ENCODE measurements at places on chromosomes 12 and 14.

GRCh38 chr12:45725631-45726602, 3.6 kb upstream of the ARID2 start:
- peak; percentile 31 for DNase-seq

- DNase-seq: no peak
These were observed 390.3 kb downstream of the TMTC2 start for GRCh38 chr12:83077041-83077440.

GRCh38 chr14:44653641-44654040, 146.6 kb upstream of the FSCB start:
- no peak for DNase-seq

DNA sequence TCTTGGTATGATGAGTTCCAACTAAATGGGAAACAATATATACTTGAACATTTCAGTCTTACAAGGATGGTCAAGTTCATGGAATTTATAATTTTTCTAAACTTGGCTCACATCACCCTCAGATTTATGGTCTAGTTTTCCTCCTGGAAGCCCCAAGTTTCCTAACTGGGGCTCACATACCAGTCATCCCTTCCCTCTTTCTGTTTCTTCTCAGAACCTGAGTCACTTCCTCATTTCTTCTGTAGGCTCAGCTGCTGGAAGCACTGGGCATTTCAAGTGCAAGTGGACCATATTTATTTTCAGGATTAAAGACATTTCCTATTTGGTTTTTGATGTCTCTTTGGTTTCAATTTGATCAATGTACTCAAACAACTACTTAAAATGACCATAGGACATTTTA, 55.4 kb downstream of the GRIP1 start:
- DNase-seq: peak; percentile 33

GRCh38 chr14:67551940-67552339, 18.9 kb downstream of the PLEKHH1 start:
- DNase-seq: no peak

GRCh38 chr12:102023343-102023930, 38.4 kb downstream of the WASHC3 start:
- peak; percentile 74 for DNase-seq

DNA sequence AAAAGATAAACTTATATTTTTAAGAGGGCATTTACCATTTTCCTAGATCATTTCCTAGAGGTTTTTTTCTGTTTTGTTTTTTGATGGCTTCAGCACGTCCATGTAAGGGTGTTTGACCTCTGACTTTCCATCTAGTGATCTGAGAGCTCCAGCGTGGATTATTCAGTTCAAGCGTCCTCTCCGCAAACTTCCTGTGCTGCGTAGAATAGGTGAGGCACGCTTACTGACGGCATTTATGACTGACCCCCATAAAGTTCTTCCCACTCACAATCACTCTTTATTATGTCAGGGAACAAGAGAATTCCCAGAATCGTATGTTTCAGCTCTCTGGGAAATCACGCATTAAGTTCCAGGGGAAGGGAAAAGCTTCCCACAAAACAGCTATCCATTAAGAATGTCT, 16.4 kb downstream of the CCDC92 start:
- DNase-seq: no peak

- DNase-seq: no peak
These were observed 103.2 kb downstream of the TSPAN8 start for GRCh38 chr12:71054551-71054950.

- no peak for DNase-seq
These were observed 2.9 kb upstream of the EPYC start for GRCh38 chr12:91007531-91008290.

- no peak for DNase-seq
These were observed 127.1 kb downstream of the FIGNL2 start for GRCh38 chr12:51721282-51721940.

GRCh38 chr12:103929784-103930033, 501 bp upstream of the HSP90B1 start:
- no peak for DNase-seq

DNA sequence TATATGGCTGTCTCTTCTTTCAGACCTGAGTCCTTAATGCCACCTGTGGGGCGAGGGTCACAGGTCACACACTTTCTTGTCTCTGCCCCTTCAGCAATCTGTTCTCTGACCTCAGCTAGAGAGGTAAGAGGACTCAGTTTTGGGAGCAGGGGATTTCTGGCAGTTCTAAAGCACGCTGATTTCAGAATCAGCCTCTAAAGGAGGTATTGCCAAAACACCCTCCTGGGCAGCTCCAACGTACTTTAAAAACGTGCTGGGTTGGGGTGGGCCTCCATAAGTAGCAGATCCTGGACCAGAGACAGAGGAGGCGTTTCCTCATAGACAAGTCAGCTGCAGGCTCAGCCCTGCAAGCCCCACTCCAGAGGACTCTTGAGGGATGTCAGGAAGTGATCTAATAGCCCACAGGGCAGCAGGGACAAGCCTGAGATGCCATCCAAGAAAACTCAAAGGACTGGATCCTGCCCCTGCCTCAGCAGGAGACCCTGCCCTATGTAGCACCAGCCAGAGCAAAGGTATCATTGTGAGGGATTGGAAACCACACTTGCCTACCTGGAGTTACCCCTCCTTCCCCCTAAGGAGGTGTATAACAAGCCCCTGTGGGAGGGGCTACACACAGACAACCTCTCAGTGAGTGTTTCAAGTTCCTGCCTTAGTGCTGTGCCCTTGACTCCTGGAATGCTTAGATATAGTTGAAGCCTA, 8.5 kb downstream of the CTDSP2 start:
- peak; percentile 68 for DNase-seq

DNA sequence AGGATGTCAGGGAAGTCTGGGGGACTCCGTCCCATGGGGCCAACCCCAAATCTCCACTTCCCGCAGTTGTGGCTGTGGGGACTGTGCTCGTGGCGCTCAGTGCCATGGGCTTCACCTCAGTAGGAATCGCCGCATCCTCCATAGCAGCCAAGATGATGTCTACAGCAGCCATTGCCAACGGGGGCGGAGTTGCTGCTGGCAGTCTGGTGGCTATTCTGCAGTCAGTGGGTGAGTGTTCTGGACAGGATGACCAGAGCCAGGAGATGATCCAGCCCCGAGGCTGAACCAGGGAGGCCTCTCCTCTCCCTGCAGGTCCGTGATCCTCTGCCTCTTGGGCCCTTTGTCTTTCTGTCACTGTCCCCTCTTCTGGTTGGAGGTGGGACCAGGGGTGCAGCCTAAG, 8.8 kb upstream of the IFI27 start:
- no peak for DNase-seq

GRCh38 chr12:26818201-26818600, 14.8 kb downstream of the ITPR2 start:
- DNase-seq: no peak

DNA sequence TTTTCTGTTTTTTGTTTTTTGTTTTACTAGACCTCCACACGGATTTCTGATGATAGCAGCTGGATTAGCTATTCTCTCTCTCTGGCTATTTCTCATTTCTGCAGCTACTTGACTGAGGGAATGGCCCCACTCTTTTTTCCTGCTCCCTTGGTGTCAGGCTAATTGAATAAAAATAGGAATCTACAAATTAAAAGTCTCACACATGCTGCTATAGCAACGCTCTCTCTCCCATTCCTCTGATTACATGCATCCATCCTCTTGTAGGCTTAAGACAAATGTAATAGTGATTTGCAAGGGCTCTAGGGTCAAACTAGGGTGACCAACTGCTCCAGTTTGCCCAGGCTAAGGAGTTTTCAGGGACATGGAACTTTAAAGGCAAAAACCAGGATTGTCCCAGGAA, 221.8 kb downstream of the PHLDA1 start:
- DNase-seq: no peak

GRCh38 chr12:32015036-32015435, 55.8 kb downstream of the RESF1 start:
- DNase-seq: no peak

DNA sequence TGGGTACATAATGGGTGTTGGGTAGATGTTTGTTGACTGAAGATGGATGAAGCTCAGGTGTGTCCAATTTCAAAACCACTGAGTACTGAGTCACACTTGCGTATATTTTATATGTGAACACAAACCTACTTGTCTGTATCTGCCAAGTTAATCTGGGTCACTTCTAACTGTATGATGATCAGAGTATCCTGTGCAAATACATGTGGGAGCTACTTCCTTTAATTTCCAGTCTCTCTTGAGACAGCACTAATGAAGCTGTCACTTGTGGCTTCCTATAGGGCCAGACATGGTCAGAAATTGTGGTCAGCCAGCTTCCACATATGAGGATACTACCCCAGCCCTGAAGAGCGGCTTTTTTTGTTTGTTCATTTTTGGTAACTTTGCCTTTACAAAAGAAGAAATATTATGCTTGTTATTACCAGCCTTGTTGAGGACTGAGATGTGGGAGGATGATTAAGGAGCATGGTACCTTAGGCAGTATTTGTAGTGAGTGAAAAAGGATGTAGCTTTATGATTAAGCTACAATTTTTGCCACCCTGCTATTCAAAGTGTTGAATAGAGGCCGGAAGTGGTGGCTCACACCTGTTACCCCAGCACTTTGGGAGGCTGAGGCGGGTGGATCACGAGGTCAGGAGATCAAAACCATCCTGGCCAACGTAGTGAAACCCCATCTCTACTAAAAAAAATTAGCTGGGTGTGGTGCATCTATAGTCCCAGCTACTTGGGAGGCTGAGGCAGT, 32.4 kb downstream of the PLXNC1 start:
- DNase-seq: no peak

DNA sequence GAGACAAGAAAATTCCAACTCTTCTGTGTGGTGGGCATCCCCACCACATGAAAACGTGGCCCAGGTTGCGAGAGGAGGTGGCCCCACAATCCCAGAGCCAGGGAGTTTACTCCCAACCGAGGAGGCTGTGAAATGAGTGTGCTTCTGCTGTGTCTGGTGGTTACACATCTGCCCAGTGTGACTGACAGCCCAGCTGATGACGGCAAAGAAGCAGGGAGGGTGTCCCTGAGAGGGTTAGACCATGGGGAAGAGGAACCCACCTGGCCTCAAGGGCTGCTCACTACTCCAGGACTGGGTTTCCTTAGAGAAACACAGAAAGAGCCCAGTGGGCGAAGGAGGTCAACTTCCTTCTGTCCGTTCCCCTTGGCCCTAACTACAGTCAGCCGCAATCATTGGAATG, 24.6 kb downstream of the ZFP36L1 start:
- DNase-seq: no peak

DNA sequence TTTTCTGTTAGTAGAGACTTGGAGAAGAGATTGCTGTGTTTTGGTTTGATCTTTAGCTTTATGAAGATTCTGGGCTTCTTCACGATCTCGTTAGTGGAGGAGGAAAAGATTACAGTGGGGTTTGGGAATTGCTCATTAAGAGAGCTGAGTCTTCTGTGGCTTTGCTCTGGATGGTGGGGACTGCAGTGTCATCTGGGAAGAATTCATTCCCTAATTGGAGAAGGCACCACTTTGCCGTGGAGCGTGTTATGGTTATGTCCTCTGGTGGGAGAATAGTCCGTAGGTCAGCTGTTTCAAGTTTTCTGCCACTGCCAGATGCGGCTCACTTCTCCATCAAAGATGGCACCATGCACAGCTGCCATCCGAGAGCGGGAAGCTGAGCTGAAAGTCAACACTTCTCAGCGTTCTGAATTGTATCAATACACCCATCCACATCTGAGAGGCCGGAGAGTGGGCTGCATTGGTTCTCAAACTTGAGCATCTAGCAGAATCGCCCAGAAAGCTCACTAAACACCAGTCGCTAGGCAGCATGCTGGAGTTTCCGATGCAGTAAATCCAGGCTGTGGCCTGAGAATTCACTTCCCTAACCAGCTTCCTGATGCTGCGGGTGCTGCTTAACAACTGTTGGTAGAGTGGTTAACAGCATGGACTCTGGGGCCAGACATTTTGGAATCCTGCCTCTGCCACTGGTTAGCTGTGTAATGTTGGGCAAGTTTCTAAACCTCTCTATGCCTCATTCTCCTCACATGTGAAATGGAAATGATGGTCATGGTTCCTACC, 117.8 kb downstream of the PLXNC1 start:
- peak; percentile 79 for DNase-seq

DNA sequence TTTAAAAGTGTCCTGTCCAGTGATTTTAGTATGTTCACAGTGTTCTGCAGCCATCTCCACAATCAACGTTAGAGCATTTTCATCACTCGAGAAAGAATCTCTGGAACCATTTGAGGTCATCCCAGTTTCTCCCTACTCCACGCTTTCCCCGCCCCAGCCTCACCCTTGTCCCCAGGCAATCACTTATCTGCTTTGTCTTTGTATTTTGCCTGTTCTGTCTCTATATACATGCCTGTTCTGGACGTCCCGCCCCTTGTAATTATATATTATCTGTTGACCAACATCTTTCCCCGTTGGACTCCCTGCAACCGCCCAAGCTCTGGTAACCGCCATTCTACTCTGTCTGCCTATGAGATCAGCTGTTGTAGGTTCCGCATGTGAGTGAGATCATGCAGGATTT, 21.5 kb upstream of the ASPG start:
- no peak for DNase-seq

DNA sequence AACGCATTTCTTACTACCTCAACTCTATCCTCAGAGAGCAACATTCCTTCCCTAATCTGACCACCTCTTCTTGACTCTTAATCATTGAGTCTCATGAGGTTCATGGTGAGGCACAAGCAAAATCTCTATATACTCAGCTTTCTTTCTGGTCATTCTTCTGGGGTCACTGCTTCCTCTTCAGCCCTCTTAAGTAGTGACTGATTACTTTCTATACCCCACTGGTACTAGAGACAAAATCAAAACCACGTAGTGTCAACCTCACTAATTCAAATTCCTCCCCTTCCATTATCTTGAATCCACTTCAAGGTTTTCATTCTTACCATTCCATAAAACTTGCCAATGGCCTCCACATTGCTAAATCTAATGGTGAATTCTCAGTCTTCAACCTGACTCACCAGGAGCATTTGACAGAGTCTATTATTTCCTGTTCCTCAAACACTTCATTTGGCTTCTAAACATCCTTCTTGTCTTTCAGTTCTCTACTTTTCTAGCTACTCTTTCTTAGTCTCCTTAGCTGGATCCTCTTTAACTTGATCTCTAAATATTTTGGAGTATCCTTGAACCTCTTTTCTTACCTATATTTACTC, 6.8 kb downstream of the WDHD1 start:
- DNase-seq: peak; percentile 54

GRCh38 chr14:73833034-73833433, 18.6 kb upstream of the PTGR2 start:
- DNase-seq: peak; percentile 79

Measured in AG10803 (cell line).